Stimulated activated CD4-positive, alpha-beta T cell treated with anti-CD3 and anti-CD28 coated beads, Interleukin-1b, Interleukin-23, amount 100 ng/mL, for 1 hour (primary cell): ENCODE measurements at places on chromosomes 3 and 15.

DNA sequence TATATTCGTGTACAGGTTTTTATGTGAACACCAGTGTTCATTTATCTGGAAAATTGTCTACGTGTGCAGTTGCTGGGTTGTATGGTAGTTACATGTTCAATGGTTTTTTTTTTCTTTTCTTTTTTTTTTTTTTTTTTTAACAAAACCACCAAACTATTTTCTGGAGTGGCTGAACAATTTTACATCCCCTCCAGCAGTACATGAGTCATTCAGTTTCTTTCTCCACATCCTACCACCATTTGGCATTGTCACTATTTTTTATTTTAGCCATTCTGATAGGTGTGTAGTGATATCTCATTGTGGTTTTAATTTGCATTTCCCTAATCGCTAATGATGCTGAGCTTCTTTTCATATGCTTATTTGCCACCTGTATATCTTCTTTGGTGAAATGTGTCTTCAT, 256.3 kb upstream of the EOMES start:
- no peak for DNase-seq

DNA sequence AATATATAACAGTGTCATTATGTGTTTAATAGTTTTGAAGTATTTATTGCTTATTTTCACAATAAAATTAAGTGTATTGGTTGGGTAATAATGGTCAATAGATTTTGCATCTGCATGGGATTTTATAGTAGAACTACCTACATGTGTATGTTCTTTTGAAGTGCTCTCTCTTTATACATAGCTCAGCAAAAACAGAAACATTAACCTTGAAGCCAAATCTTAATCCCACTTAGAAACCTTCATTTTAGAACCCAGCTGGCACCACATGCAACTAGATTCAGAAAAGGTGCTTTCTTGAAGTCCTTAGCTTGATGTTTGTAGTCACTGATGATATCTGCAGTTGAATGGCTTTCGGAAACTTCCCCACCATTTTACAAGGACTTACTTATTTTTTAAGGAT, 146.9 kb upstream of the IL12A start:
- no peak for DNase-seq

DNA sequence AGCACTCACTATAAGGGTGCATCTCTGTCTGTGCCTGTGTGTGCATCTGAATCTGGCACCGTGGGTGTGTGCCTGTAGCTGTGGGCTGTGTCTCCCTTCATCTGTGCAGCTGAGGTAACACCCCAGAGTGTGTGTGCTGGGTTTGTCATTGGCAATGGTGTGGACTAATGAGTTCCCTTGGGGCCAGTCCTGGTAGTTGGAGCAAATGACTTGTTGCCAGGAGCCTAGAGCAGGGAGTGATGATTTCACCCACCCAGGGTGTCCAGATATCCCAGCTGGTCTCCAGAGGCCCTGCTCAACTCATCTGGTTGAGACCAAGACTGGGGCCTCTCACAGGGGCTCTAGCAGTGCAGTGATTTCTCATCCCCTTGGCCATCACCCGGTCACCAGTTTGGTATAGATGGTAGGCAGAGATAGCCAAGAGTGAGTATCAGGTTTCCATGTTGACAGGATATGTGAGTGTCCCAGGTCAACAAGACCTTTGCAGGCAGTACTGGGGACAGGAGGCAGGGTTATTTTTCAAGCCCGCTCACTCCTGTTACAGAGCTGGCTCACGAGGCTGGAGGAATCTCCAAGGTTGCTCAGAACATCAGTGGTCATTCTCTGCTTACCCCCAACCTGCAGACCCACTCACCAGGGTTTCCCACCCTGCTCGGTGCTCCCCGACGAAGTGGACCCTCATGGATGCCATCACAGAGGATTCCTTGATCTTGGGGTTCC, 4.1 kb upstream of the HDAC11 start:
- DNase-seq = no peak

DNA sequence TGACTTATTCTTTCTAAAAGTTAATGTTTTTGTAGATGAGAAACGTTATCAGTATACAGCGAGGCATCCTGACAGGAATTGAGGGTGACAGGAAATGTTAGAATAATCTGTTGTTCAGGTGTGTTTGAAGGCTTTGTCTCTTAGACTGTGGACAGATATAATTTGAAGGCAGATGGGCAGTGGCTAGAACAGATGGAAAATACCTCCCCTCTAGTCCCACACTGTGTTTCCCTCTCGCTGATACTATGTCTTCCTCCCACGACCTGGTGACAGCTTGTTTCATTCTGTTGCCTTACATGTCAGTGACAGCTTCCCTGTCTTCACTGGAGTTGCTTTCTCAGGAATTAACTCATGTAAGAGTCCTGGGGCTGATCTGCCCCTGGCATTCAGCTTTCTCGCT, 125.3 kb downstream of the MYRIP start:
- no peak for DNase-seq

- no peak for DNase-seq
These were observed at the start of gene WNT5A for GRCh38 chr3:55486857-55487380. Gene WNT5A, minus strand, starts transcription at chr3:55487306. Its CDS starts 321 bp downstream, at chr3:55486985.

GRCh38 chr3:100040451-100041225, 73.7 kb downstream of the FILIP1L start:
- DNase-seq = no peak

DNA sequence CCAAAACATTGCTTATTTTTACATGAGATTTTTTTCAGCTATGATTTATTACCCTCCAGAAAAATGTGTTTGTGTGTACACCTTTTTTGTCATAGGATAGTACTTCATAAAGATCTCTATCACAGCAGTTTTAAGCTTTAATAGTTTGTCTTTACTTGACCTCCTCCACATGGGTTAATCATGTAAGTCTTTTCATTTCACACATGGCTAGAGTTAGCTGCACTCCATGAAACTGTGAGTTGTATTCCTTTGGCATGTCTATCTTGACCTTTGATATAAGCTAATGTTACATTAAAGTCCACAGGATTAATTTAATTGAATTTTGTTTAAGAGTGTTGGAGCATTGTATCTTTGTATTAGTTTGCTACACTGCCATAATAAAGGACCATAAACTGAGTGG, 217.1 kb downstream of the OTOL1 start:
- DNase-seq = no peak

DNA sequence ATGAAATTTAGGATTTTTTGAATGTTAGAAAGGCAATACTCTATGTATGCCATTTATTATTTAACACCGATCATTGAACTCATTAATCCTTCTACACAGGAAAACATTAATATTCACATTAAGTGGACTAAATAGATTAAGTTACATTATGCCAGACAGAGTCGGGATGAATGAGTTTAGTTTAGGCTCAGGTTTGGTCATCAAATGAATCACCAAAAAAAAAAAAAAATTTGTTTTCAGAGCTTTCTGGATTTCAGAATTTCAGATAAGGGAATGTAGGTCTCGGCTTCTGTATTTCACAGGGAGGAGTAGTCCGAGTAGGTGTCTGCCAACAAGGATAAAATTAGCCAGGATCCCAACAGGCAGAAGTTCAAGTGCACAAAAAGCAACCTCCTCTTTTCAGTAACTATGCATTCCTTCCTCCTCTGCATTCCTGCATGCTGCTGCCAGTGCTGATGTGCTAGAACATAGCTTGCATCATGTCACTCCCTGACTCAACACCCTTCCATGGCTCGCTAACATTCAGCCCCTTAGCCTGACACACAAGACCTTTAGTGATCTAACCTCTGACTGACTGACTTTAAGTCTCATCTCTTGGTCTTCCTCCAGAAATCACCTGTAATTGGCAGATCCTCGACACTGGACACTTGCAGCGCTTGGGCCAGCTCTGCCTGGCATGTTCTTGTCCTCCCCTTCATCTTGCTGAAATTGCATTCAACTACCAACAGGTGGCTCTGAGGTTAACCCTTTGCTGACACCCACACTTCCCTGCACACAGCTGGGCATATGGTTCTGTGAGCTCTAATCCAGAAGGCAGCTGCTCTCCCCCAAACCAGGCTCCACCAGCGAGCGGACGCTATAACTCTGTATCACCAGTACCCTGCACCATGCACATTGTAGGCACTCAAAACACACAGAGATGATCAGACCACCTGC, 145.4 kb upstream of the PROK2 start:
- no peak for DNase-seq

GRCh38 chr15:79089890-79090486, 592 bp downstream of the RASGRF1 start:
- DNase-seq = no peak

DNA sequence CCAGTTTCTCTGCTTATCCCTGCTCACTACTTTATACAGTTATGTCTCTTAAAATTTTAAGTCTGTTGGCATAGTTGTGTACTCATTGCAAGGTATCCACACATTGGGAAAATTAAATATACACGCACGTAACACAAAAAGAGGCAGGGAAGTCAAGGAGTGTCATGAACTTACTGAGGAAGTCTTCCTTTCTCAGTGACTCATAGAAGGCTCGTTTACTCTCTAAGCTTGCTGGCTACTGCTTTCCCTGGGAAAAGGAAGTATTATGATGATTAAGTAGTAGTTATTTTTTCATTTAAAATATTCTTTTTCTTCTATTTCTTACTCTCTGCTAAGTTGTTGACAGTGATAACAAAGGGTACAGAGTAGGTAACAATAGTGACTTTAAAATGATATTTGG, 287.3 kb downstream of the UBE2E2 start:
- no peak for DNase-seq

DNA sequence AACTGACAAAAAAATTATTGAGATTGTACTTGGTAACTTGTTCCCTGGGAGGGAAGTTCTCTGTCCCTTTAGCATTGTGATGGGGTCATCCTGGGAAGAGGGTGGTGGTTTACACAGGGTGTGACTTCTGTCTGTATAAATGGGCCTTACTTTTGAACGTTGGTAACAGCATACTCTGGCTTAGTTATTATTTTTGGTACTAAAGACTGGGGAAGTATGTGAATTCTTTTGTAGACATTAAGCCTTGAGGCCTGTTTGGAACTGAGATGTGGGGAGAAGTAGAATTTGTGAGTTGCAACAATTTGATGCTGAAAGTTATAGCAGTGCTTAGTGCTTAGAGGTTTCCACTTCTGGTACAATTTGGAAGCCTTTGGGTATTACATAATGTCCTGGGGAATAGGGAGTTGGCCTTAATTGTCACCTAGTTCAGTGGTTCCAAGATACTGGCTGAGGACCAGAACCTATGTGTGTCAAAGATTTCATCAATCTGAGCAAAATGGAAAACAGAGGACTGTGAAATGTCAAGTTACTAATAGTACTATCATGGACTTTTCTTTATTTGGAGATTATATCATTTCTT, 15.9 kb downstream of the TLNRD1 start:
- DNase-seq = no peak

DNA sequence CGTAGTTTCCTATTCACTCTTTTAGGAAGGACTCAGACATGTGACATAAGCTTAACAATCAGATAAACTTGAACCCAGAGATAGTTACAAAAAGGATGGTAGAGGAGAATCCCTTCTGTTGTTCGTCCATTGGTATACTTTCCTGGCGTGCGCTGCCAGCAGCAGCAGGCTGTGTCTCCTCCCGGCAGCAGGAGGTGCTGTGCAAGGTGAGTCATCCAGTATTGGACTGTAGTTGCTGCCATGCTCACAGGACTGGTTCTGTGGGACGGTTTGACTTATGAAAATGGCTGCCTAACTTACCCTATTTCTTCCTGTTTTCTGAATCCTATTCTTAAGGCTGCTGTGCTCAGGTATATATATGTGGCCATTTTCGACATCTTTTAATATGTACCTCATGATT, 253.4 kb upstream of the LRRC3B start:
- no peak for DNase-seq

GRCh38 chr15:80615783-80616391, 79.2 kb upstream of the ABHD17C start:
- DNase-seq = no peak

DNA sequence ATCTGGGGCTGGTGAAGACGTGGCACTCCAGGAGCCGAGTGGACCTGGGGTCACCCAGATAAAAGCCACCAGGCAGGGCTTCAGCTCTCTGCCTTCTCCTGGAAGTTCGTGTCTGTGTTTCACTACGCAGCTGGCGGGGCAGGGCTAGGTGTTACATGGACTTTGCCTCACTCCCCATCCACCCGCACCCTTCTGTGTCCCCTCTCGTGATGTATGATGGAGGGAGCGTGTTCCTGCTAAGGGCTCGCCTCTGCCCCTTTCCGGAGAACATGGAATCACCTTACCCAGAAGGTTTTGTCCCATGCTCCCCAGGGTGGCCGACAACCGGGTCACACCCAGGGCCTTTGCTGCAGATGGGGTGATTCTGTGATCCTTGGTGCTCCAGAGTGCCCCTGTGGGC, 96.2 kb downstream of the GABRG3 start:
- no peak for DNase-seq

DNA sequence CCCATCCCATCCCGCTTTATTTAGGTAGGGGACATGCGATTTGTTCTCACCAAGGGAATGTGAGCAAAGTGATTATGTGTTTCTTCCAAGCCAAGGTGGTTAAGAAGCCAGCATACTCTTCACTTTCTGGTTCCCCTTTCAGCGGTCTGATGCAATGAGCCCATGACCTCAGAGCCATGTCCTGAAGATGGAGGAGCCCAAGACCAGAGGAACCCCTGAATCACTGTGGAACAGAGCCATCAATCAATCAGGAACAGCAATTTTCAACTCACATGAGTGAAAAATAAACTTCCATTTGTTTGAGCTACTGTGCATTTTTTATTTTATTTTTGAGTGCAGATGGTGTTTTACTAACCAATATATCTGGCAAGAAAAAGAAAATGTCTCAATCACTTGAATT, 10.8 kb downstream of the THRB start:
- DNase-seq = no peak

GRCh38 chr15:22890296-22890695, 51.8 kb downstream of the NIPA2 start:
- DNase-seq = no peak

- DNase-seq = no peak
These were observed 542.0 kb downstream of the EPHA3 start for GRCh38 chr3:89649431-89649830.

- DNase-seq = no peak
These were observed 2.5 kb downstream of the GRAMD2A start for GRCh38 chr15:72195101-72195511.

- DNase-seq = no peak
These were observed 190.9 kb downstream of the RPLP1 start for GRCh38 chr15:69643476-69643875.

DNA sequence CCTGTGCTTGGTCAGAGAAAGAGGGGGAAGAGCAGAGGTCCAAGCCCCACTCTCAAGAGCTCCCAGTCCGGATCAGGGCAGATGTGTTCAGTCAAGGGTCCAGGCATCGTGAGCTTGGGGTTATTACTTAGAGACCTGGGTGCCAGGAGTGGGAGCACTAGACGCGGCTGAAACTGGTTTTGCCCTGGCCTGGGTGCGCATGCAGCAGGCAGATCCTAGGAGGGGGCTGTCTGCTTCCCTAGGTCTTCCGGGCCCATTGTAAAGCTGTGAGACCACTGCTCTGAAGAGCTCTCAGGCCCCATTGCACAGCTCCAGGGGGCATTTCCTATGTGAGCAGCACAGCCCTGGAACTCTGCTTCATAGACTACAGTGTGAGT, 204.9 kb upstream of the LINGO1 start:
- DNase-seq = no peak

GRCh38 chr15:64263567-64263966, 92.4 kb downstream of the CSNK1G1 start:
- DNase-seq = no peak

- no peak for DNase-seq
These were observed 72.0 kb downstream of the MYO1E start for GRCh38 chr15:59300618-59301139.

GRCh38 chr3:117660941-117661817, 951.6 kb downstream of the TUSC7 start:
- DNase-seq = no peak
